ENCODE measurements at places on chromosomes 2 and 18.

GRCh38 chr2:19868224-19868623 lies 33.6 kb downstream of the TTC32 start:
- DNase-seq = no peak

DNA sequence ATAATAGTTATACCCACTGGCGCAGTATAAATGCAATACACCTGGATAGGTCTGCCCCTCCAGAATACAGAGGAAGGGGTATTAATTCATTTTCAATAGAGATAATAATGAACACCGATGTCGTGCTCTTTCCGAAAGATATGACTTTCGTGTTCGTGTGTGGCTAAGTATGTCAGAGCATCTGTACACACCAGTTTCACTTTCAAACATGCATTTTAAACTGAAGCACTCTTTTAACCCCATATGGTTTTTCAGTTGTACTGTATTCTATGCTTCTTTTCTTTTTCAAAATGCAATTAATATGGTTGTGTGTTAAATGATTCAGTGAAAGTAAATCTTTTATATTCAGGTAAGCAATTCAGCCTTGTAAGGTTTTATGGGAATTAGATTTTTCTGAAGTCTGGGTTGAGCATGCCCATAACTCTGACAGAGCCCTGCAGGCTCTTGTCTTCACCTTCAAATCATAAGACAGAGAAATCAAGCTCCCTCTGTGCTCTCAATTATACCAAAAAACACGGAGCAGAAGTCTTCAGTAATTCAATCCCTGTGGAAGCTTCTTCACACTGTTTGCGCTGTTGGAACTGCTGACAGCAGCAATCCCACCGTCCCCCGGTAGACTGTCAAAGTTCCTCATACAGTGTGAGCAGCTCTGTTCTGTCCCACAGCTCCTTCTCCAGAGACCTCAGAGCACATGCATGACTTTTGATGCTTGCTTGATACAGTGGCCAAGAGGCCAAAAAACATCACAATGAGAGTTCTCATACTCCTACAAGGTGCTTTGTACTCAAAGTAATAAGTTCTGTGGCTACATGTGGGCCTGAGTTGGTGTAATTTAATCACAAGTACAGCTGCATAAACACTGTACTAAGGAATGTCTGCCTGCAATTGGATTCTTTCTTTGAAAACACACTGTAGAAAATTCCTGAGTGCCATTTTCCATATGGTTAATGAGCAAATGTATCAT lies 186.8 kb downstream of the ZNF521 start:
- peak; percentile 31 for DNase-seq

DNA sequence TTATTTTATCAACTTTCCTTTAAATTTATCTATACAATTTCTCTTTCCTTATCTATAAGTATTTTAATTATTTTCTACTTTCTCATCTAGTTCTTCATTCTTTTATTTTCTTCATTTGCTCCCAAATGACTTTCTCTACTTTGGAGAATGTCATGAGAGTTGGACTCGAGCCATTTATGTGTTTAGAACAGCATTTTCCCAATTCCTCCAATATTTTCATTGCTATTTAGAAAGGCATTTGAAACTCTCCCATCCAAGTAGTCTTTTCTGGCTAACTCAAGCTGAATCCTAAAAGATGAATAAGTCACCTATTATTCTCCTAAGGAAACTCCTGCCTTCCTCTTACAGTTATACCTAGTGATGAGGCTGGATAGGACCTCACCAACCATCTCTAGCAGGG lies 15.8 kb upstream of the FEZ2 start:
- no peak for DNase-seq

GRCh38 chr18:75293591-75293990 lies 83.0 kb downstream of the TSHZ1 start:
- no peak for DNase-seq

GRCh38 chr2:209097168-209097567 lies 326.7 kb upstream of the MAP2 start:
- DNase-seq = no peak

DNA sequence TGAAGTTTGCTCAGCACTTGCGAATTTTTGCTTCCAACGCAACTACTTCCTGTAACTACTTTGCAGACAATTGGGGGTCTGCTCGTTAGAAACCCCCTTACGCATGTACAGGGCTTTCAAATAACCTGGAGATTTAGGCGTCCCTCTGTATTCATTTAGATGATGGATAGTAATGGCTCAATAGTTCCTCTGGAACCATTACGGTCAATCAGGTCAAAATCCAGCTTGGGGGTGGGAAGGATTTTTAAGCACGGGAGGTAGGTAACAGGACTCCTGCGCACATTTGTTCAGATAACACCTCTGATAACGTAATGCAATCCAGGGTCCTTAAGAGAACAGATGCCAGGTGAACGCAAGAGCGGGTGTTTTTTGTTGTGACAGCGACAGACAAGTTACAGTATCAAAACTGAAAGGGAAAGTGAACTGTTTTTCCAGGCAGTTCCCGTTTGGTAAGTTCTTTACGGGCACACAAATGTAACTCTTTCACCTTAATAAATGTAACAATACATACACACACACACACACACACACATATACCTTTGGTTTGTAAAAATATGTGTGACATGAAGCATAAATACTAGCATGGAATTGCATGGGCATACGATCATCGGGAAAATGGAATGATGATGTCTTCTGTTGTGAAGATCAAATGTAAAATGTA lies 3.8 kb upstream of the OSR1 start:
- DNase-seq = no peak

DNA sequence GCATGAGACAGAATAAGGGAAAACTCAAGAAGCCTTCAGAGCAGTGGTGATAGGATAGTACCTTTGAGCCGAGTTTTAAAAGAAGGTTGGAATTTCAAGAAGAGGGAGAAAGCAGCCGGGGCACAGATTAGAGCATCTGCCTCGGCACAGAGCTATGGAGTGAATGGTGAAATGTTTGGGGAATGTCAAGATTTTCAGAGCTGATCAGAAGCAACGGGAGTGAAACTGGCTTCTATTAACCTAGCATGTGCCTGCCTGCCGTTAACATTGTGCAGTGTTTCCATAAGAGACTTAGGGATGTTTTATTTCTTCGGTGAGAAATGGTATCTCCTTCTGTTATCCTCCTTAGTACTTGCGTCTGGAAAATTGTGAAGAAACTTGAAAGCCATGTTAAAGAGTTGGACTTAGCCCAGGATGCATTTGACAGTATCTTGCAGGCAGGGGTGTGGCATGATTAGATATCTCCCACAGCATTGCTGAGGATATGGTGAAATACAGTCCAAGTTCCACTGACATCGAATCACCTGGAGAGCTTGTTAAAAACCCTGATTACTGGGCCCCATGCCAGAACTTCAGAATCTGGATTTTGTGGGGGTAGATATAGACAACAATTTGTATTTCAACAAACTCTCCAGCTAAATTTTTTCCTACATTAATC lies 96.8 kb upstream of the PPP1CB start:
- no peak for DNase-seq

GRCh38 chr2:28649481-28650265 lies 102.0 kb upstream of the PPP1CB start:
- DNase-seq = no peak

DNA sequence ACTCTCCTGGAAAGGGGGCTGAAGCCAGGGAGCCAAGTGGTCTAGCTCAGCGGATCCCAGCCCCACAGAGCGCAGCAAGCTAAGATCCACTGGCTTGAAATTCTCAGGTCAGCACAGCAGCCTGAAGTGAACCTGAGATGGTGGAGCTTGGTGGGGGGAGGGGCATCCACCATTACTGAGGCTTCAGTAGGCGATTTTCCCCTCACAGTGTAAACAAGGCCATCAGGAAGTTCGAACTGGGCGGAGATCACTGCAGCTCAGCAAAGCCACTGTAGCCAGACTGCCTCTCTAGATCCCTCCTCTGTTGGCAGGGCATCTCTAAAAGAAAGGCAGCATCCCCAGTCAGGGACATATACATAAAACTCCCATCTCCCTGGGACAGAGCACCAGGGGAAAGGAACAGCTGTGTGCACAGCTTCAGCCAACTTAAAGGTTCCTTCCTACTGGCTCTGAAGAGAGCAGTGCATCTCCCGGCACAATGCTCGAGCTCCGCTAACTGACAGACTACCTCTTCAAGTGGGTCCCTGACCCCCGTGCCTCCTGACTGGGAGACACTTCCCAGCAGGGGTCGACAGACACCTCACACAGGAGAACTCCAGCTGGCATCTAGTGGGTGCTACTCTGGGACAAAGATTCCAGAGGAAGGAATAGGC lies 282.3 kb upstream of the EPC2 start:
- no peak for DNase-seq

GRCh38 chr18:35005963-35006577 lies 35.1 kb upstream of the MAPRE2 start:
- DNase-seq = peak; percentile 49

- no peak for DNase-seq
These were observed 21.3 kb downstream of the PLEK start for GRCh38 chr2:68386365-68386764.

Data from left renal pelvis (tissue), 4 donors.